ENCODE measurements at places on chromosomes 12 and 14.
A peak's percentile ranks its signal among the peaks of the same experiment; 100 is the strongest.

- no peak for DNase-seq
Measured at GRCh38 chr12:49577589-49578315, 9.8 kb upstream of the MCRS1 start.

GRCh38 chr14:95134304-95134933, 22.9 kb downstream of the DICER1 start:
- no peak for DNase-seq

- no peak for DNase-seq
Measured at GRCh38 chr14:22971152-22971551, 11.2 kb downstream of the AJUBA start.

GRCh38 chr12:9114946-9115345, 773 bp downstream of the A2M start:
- DNase-seq, result no peak

- no peak for DNase-seq
Measured at GRCh38 chr12:126219654-126220279, 1154.5 kb downstream of the AACS start.

DNA sequence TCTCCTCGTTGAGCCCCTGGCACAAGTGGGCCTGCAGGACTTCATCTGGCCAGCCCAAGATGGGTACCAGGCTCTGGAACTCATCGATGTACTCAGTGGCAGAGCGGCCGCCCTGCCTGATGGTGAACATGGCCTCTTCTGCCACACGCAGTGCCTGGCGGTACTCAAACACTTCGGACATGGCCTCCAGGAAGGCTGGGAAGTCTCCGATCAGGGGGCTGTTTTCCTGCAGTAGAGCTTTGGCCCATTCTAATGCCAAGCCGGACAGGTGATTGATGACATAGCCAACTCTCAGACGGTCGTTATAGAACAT, 19.8 kb downstream of the RTL1 start:
- DNase-seq, result no peak

DNA sequence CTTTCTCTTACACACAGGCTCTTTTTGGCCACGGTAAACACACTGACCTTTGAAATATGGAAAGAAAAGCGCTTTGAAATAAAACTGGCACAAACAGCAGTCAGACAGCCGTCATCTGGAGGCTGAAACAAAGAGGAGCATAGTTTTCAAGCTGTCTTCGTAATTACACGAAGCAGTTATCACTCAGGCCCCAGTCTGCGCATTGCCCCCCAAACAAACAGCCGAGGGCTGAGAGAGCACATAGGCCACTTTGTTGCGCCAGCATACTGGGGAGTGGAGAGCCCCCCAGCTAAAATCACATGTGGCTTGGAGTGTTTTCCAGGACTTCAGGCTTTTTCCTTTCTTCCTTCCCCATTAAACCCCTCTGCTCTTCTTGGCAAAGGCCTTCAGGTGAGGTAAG, 142.9 kb upstream of the BTG1 start:
- DNase-seq, result no peak

- no peak for DNase-seq
Measured at GRCh38 chr14:91219517-91220389, 24.8 kb downstream of the GPR68 start.

- no peak for DNase-seq
Measured at GRCh38 chr12:75969768-75970167, 61.8 kb downstream of the PHLDA1 start.

GRCh38 chr12:110224379-110225304, 56.4 kb upstream of the ATP2A2 start:
- no peak for DNase-seq

DNA sequence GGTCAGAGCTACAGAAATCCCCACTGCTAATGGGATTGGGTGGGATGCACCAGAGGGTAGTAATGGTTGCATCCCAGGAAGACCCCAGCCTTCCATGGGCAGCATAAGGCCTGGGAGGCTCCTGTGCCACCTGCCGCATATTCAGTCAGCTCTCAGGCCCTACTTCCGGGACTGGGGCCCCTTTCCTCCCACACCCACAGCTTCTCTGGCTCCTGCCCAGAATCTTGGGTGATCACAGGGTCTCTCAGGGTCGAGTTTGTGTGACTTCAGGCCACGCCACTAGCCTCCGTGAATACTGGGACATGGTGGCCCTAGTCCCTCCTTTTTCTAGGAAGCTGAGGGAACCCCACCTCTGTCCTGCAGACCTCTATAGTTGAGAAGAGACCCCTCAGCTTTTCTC, 66.8 kb upstream of the RIN3 start:
- no peak for DNase-seq

GRCh38 chr12:52659395-52659794, 7.4 kb upstream of the KRT2 start:
- no peak for DNase-seq

DNA sequence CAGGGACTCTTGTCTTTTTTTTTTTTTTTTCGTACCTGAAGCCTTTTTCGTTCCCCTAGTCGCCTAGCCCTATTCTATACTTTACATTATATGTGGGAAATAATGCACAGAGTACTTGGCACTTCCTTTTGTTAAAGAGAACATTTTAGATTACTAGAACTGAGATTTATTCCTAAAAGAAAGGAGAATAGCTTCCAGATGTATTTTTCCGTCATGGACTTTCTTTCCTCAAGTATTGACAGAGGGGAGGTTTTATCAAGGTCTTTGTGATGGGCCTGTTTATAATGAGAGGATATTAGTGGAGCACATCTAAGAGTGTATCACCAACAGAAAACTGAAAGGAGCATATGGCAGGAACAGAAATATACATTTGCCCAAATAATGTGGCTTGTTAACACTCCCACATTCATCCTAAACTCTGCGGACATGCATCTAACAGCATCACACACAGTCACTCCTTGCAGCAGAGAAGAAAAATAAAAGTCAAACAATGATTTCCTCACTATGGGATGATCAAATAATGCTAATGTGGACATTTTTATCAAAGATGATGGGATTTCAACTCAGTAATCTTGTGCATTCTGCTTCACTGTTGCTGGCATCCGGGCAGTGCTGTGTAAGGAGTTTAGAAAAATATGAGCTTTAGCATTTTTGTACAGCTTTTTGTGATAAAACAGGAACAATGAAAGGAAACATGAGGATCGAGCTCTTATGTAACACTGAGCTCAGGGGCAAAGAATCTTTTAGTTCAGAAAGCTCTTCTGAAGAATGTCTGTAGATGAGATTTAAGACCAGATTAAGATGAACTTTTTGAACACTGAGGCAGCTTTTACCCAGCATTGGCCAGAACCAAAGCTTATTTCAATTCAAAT, 183.1 kb downstream of the EGLN3 start:
- DNase-seq, result no peak

- peak; percentile 64 for DNase-seq
Measured at GRCh38 chr14:33938131-33938949, 12.5 kb downstream of the EGLN3 start.

DNA sequence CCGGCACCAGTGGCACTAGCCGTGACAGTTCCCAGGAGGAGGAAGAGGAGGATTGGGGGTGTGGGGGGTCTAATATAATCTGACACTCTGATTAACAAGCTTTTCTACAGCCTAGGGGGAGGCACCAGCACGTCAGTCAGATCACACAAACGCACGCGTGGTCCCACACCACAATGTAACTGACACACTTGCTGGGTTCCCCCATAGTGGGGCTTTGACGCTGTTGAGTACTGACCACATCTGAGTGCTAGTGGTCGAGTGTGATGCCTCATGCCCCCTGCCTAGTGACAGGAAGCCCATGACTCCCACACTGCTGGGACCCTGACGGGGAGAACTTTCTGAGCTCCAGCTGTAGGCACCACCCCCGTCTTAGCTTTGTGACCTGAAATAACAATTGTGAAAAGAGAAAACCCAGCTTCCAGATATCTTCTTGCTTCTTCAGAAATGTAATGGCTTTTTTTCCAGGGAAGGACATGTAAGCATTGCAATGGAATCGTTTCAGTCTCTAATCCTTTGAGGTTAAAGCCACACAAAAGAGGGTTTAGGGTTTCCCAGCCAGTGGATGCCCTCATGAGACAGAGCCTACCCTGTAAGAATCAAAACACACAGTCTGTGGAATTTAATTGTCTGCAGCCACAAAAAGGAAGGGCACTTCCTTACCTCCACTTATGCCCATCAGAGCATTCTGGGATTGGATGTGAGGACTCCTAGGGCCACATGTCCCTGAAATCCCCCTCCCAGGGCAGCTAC, 183.9 kb downstream of the PIWIL1 start:
- no peak for DNase-seq

- DNase-seq, result no peak
Measured at GRCh38 chr14:67377916-67378315, 17.8 kb downstream of the EIF2S1 start.

- peak; percentile 71 for DNase-seq
Measured at GRCh38 chr12:15268927-15269552, 47.8 kb upstream of the RERG start.

GRCh38 chr12:124620606-124621295, 53.3 kb upstream of the NCOR2 start:
- no peak for DNase-seq

- DNase-seq, result no peak
Measured at GRCh38 chr12:124432376-124432775, 135.0 kb downstream of the NCOR2 start.

- DNase-seq, result no peak
Measured at GRCh38 chr12:24754690-24755638, 193.9 kb downstream of the BCAT1 start.

DNA sequence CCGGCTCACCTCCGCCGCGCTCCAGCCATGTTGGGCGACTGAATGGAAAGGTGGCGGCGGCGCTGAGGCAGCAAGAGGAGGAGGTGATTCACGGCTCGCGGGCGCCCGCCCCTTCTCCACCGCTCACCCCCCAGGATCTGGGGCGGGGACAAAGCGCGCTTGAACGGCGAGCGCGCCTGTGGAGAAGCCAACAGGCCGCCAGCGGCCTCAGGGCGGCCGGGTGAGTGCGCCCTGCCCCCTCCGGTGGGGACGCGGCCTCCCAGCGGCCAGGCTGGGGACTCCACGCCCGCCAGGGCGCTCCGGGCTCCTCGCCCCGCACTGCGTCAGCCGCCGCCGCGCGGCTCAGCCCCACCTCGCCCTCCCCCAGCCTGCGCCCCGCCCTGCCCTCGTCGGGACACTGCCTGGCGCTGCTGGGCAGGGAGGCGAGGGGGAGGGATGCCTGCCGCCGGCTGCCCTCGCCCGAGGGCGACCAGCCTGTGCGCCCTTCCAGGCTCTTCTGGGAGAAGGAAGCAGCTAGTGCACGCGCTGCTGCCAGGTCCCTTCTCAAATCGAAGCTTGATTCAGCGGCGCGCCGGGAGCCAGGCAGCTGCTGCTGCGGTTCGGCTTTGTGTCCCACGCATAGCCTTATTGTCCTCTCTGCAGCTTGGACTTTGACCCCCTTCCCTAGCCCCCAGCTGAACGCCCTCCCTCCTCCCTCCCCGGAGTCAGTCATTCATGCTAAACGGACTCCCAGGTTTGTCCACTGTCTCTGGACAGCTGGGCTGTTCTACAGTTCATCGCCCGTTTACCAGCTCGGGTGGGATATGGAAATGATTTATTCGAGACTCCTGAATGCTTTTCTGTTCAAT, at the start of gene KIF21A:
TSS of gene KIF21A (minus strand) at position 40 of the 848 bp plus-strand sequence. CDS start 150 bp downstream, outside the sequence.
- peak; percentile 83 for DNase-seq

GRCh38 chr12:92628476-92628875, 74.3 kb upstream of the PLEKHG7 start:
- DNase-seq, result no peak

DNA sequence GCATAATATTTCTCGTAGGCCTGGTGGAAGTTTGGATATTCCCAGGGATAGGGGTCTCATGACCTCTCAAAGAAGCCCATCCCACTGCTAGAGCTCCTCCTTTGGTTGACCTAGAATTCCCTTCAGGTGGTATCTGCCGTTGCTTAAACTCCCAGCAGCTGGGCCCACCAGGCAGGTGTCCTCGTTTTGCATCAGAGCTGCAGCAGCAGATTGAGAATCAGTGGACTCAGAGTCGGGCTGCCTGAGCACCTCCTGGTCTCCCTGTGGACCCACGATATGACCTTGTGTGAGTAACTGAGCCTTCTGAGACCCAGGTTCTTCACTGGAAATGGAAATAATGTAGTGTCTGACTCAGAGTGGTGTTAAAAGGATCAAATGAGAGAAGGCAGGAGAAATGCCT, 132.7 kb downstream of the PAPOLA start:
- peak; percentile 3 for DNase-seq

DNA sequence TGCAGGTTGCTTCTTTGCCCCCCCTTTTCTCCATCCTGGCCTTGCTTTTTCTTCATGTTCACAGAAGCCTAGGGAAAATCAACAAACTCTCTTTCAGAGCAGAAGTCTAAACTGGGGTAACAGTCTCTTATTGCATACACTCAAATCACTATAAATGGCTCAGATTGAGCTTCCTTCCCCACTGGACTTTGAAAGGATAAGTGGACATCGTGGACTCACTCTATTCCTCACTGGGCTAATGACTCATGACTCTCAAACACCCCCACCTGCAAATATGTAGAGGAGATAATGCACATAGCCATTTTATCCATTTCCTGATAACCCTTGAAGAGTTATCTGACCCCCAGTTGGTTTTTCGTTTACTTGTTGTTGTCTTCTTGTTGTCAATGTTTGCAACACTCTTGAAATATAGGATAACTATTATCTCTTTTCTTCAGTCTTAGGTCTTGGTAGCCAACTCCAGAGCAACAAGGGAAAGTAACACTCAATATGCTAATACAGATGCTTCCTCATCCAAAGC, 221.3 kb downstream of the PIK3C2G start:
- no peak for DNase-seq

GRCh38 chr12:41627476-41627875, 439.4 kb downstream of the PDZRN4 start:
- no peak for DNase-seq

GRCh38 chr12:67018105-67018504, 251.1 kb upstream of the CAND1 start:
- DNase-seq, result no peak

- no peak for DNase-seq
Measured at GRCh38 chr12:62933602-62934238, 1.2 kb downstream of the PPM1H start.

DNA sequence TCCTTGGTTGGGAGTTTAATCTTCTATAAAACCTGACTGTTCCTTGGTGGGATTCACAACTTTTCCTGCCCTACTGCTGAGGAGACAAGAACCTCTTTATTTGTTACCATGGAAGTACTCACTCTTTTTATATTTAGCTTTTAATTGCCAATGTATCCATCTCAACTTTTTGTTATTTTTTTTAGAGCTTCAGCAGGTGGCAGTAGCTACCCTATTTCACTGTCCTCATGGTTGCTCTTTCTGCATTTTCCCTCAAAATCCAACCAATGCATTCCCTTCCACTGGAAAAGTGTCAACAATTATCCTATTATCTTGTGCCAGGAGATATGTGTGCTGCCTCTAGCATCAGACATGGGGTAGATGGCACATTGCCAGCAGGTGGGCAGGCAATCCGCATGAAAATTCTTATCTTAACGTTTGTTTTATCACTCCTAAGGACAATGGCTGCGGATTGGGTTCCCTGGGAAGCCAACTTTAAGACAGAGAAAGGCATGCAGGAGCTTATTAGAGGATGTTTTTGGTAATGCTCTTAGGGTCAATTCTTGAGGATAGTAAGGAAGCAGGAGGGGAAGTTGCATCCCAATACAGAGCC, 406.4 kb downstream of the SNAPC1 start:
- DNase-seq, result no peak

GRCh38 chr14:49589387-49589786, 3.2 kb upstream of the RPS29 start:
- no peak for DNase-seq
